ENCODE measurements at places on chromosomes 12 and 14.

GRCh38 chr12:1418144-1418543 lies 176.2 kb downstream of the FBXL14 start:
- no peak for DNase-seq

GRCh38 chr12:64943686-64944085 lies 119.2 kb downstream of the TBC1D30 start:
- DNase-seq, result no peak

DNA sequence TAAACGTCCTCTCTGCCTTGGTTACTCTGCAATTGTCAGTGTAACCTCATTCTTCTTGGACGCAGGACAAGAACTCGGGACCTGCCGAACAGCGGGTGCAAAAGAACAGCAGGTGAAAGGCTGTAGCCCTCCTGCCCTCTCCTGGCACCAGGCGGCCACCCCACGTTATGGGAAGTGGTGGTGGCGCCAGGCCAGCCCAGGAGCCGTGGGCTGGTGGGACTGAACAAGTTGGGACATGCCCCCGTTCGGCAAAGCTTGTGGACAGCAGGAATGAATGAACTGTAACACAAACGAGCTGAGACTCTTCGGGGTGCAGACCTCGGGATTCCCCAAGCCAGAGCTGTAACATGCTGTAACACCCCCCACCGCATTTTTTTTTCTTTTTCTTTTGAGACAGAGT lies 6.6 kb upstream of the M6PR start:
- no peak for DNase-seq

DNA sequence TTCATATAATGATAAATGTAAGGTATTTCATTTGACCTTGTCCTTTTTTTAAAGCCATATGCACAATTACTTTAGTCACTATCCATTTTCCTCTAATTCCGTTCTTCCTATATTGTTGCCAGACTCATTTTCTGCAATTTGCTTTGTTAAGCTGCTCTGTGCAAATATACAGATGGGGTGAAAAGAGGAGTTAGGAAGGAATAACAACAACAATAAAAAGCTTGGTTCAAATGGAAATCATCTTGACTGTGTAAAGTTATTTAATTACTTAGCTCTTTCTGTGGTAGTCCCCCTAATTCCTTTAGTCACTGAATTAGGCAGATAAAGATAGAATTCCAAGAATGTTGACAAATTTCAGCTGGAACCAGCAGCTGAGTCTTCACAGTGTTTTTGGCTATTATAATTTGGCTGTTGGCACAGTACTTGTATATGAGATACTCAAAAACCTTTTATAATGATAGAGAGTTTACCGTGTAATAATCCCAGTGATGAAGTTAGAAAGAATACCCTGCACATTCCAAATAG lies 838.0 kb downstream of the RPS29 start:
- no peak for DNase-seq

DNA sequence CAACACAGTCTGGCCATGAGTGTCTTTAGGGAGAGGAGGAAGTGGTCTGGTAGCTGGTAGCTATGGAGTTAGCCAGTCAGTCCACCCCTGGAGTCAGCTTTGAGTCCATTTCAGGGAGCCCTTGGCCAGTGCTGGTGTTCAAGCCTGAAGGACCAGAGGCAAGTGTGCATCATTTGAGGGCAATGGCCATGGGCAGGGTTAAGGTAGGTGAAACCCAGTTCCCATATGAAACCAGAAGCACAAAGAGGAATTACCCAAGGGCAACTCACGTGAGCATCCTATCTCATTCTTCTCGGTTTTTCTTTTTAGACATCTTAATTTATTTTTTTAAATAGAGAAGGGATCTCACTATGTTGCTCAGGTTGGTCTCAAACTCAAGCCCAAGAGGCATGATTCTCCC lies 61.3 kb upstream of the ACTN1 start:
- no peak for DNase-seq

DNA sequence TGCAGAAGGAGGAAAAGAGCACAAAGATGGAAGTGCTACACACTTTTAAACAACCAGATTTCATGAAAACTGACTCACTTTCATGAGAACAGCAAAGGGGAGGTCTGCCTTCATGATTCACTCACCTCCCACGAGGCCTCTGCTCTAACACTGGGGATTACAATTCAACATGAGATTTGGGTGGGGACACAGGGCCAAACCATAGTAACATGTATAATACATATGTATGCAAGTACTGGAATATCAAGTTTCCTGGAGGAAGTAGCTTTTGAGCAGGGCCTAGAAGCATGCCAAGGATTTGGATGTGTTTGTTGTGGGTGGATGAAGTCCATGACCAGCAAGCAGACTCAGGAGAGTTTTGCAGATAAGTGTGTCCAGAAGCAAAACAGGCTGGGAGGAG lies 409.0 kb downstream of the RGS6 start:
- no peak for DNase-seq

DNA sequence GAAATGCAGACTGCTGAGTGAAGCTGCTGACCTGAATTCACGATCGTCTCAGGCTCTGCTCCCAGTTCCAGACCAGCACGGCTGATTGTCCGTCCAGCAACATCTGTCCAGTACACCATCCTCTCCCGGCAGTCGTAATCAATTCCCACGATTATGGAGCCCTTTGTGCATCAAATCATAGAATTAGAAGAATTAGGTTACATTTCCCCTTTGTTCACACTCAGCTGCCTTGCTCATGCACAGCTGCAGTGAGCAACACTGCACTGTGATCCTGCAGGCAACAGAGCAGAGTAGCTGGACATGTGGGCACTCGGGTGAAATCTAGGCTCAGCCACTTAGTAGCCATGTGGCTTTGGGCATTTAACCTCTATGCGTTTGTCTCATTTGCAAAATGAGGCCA lies 22.2 kb downstream of the RTRAF start:
- no peak for DNase-seq

DNA sequence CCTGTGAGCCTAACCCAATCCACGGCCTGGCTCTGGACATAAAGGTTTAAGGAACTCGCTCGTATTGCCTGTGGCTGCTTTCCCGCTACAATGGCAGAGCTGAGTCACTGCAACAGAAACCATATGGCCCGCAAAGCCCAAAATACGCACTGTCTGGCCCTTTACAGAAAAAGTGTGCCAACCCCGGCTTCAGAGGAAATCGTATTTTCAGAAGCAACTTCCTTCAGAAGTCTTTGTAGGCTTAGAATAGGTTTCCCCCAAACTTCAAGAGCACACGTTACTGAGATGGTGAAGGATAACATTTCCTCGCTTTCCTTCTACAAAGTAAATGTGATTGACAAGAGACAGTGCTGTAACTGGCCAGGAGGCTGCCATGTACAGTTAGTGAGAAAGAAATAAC lies 34.8 kb upstream of the TESC start:
- no peak for DNase-seq

DNA sequence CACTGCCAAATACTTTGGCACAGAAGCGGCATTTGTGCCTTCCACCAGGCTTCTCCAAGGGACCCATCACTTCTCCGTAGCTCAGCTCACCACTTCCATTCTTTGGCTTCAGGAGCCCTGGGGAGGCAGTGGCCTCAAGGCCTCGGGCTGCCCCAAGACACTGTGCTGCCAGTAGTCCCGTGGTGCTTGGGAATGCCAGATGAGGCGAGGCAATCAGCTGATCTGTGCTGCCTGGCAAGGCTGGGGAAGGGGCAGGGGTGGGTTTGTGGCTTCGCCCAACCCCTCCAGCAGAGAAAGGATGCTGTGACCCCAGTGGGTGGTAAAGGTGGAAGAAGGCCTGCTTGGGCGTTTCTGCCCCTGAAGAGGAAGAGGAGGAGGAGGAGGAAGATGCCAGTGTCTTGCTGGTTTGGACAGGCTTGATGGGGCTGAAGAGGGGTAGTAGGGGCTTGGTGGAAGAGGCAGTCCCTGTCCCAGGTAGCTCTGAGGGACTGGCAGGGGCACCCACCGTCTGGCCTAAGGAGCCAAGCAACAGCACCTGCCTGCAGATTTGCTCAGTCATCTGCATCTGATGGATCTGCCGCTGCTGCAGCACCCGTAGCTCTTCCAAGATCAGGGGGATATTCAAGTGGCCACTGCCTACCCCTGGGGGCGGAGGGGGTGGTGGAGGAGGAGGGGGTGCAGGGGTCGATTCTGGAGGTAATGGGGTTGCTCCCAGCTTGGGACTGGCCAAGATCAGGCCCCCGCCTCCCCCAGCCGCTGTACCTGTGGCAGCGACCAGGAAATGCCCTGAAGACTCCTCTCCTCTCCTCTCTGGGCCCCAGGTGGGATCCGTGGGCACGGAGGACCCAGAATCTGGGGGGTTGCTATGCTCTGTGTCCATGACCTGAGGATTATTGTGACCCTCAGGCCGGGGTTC lies 1.3 kb downstream of the SALL2 start:
- DNase-seq, result no peak

GRCh38 chr12:30794591-30795409 lies 40.0 kb upstream of the CAPRIN2 start:
- DNase-seq, result no peak
